ENCODE measurements at places on chromosomes 7 and 10.

DNA sequence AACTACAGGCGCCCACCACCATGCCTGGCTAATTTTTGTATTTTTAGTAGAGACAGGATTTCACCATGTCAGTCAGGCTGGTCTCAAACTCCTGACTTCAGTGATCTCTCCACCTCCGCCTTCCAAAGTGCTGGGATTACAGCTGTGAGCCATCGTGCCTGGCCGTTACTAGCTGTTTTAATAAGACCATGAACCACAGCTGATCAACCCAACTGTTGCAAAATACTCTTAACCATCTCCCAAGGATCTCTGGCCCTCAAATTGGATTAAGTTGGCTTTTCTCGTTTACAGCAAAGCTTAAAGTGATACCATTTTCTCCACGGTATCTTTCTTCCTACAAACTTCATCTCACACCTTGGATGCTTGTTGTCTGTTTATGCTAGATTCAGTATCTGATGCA, 18.3 kb downstream of the ZFAND2A start:
- DNase-seq = no peak

GRCh38 chr7:128831178-128831993, 1.2 kb downstream of the FLNC start:
- no peak for DNase-seq

DNA sequence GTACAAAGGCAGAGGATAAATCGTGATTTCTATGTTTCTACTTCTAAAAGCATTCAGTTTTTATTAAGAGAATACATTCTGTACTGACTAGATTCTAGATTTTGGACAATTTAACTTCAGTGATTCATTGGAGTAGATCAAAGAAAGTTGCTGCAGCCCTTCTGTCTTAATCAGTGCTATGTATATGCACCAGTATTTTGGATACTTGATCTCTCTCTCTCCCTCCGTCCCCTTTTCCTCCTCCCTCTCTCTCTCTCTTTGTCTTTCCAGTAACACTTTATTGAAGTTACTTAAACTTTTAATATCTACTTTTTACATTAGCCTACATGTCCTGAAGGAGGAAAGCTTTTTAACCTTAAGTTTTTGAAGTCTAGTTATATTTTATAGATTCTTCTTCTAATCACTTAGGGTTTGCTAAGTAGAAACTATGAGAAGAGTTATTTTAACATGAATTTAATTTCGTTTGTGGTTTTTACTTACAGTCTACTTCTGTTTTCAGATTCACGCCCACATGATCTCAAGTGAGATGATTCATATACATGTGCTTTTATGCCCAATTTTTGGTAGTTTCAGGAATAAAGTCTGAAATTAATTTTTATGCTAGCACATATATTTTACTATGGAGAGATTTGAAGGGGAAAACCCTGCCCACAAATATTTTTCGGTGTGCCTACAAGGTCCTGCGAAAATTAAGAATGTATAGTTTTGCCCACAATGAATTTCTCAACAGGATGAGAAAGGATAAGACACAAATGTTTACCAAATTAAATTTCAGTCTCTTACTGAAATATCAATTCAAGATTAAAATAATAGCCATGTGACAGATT, 9.1 kb downstream of the MDFIC start:
- DNase-seq = no peak

DNA sequence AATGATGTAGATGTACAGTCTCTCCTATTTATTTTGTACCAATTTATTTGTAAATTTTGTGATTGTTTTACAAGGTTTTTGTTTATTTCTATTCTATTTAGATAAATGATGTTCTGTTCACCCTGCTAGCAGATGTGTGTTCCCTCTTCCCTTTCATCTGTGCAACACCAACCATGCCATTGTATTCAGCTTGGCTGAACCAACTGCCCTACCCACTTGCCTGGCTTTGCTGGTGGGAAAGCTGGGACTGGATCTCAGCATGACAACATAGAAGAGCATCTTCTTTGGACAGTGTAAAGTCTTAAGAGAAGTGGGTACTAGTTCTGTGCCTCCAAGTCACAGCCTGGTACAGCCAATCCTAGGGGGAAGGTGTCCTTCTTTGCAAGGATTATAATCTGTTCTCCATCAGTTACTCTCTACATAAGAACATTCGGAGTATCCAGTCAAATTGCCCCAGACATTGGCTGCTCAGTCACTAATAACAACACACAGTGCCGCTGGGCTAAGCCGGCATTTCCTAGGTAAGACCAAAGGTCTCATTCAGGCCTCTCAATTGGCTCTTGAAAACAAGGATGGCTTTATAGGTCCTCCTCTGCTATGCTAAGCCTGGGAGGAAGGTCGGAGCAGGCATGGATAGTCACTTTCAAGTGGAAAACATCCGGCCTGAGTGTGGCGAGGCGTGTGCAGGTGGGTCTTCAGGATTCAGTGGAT, 109.7 kb downstream of the NT5C2 start:
- DNase-seq = no peak

GRCh38 chr10:36026656-36027390, 384.7 kb upstream of the FZD8 start:
- DNase-seq = peak; percentile 16

DNA sequence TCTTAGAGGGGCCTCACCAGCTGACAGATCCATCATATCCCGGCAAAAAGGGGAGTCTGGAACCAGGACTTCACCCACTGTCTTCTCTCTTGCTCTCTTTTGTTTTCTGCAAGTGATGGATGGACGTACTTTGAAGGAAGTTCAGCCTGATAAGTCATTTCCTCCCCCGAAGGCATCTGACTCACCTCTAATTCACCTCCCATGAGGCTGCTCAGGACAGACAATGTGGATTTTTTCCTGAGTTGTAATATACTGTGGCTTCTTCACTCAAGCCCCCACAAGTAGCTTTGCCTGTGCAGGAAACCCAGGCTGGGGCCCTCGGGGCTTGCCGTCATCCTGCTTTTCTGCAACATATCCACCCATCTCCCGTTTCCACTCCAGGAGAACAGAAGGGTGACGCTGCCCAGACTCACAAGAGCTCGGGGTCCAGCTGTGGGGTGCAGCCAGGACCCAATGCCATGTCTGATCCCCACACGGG, 70.4 kb downstream of the ASB13 start:
- peak; percentile 23 for DNase-seq

DNA sequence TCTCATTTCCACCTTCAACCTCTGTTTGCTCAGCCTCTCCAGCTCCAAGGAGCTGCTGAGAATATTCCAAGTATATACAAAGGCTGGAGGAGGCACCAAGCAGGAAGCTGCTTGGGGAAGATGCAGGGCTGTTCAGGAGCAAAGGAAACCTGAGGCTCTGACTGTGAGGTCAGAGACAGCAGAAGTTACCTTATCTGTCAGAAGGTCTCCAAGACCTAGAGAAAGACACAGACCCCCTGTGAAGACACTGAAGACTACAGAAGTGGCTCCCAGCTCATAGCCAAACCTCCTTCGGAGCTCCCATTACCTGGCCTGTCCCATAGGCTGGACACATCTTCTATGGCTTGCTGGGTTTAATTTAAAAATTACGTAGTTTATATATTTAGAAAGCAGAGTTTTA, 53.2 kb downstream of the PKD1L1 start:
- no peak for DNase-seq

GRCh38 chr7:53209129-53209528, 173.7 kb downstream of the POM121L12 start:
- DNase-seq = no peak

DNA sequence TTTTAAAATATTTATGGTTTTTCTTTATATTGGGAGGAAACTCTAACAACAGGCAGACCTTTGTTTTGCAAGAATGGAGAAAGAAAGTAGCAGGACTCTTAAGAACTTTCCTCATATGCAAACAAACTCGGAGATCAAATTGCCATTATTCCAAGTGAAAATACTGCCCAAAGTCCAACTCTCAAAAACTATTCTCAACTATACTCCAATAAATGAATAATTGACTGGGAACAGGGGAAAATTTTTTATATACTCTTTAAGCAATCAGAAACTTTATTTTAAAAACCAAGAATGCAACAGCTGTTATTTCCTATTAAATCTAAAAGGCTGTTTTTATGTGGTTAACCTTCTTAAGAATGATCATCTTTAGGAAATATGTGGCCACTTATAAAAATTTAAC, 101.9 kb downstream of the COL28A1 start:
- no peak for DNase-seq

- DNase-seq = no peak
Measured at GRCh38 chr10:110802551-110803238, 69.0 kb upstream of the PDCD4 start.

GRCh38 chr10:125160856-125161706, 718 bp upstream of the CTBP2 start:
- peak; percentile 75 for DNase-seq

GRCh38 chr10:131973160-131973951, 8.4 kb downstream of the BNIP3 start:
- no peak for DNase-seq

DNA sequence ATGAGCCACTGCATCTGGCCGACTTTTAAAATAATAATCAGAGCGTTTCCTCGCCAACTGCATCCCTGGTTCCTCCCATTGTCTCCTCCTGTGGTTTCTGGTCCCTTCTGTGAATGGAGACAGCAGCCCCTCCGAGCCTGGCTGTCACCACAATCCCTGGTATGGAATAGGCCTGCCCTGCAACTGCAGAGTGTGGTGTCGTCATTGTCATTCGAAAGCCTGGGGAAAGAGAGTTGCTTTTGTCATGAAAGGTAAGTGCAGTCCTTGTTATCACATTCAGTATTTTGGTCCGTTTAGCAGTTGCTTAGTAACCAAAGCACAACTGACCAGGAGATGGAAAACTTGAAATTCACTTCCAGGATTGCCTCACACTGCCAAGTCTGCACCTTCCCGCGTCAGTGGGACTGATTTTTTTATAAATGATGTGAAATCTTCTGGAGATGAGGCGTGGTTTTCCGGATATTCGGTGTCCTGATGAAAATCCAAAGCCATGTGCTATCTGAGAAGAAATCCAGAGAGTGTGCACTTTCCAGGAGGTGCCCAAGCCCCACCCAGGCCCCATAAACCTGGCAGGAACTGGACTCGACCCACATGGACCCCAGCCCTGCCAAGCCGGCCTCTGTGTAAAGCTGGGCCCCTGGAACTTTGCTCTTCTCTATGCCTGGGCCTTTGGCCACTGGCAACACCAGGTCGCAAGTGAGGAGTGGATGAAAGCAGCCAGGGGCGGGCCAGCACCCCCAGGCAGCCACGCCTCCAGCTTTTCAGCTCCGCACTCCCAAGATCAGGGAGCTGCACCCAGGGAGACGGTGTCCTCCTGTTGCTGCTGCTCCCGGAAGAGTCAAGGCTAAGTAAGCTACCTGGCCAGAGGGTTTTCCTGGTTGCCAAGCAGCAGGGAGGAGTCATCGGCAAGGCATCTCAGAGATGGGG, 133.7 kb upstream of the SH2B2 start:
- no peak for DNase-seq

GRCh38 chr7:52309631-52310030, 725.8 kb upstream of the POM121L12 start:
- DNase-seq = no peak

DNA sequence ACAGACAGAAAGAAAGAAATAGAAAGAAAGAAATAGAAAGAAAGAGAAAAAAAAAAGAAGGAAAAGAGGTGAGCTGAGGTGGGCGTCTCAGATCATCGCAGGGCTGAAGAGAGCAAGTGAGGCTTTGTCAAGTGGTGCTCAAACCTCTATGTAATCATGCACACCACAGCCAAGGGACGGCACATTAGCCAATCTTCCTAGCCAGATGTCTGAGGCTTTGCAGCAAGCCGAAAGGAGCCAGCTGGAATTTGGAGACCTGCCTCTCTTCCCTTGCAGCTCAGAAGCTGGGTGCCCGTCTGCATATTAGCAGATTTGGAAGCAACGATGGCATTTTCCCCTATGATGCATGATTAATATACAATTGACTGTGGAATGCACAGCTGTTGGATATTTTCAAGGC, 52.5 kb downstream of the ADRA2A start:
- no peak for DNase-seq

DNA sequence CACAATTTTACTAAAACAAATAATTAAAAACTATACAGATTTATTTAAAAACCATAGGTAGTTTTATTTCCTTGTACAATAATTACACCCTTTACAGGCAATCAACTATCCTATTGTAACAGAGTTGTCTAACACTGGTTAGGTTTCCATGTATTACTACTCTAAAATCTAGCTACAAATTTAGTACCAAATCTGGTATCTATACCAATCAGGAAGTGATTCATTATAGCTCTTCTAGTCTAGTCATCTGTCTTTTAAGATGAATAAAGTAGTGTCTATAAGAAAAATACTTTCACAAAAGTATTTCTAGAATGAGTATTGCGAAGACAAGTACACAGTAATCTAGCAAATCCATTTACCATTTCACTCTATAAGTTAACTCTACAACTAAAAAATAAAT, 16.9 kb downstream of the ZNF800 start:
- DNase-seq = no peak

- DNase-seq = peak; percentile 67
Measured at GRCh38 chr10:110414548-110415309, 83.0 kb upstream of the DUSP5 start.

DNA sequence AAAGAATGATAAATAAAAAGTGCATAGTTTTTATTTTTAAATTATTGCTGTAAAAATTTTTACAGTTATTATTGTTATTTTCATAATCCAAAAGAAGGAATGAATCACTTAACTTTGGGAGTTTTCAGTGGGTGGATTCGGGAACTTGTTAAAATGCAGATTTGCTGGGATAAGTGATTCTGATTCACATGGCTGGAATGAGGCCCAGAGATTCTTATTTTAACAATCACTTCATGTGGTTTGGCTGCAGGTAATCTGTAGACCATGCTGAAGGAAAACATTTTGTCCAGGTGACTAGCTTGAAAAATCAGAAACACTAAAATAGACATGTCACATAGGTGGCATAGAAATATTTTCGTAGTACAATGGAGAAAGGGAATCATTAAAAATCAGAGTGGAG, 13.9 kb downstream of the CROT start:
- no peak for DNase-seq

GRCh38 chr10:49169776-49170175, 18.4 kb downstream of the TMEM273 start:
- DNase-seq = no peak

- no peak for DNase-seq
Measured at GRCh38 chr10:100653957-100654781, 91.2 kb upstream of the PAX2 start.

GRCh38 chr7:10708447-10708846, 265.2 kb upstream of the PHF14 start:
- DNase-seq = peak; percentile 31

- DNase-seq = no peak
Measured at GRCh38 chr10:20634839-20635238, 262.3 kb downstream of the NEBL start.

- DNase-seq = no peak
Measured at GRCh38 chr7:522071-522950, 2.7 kb upstream of the PDGFA start.

DNA sequence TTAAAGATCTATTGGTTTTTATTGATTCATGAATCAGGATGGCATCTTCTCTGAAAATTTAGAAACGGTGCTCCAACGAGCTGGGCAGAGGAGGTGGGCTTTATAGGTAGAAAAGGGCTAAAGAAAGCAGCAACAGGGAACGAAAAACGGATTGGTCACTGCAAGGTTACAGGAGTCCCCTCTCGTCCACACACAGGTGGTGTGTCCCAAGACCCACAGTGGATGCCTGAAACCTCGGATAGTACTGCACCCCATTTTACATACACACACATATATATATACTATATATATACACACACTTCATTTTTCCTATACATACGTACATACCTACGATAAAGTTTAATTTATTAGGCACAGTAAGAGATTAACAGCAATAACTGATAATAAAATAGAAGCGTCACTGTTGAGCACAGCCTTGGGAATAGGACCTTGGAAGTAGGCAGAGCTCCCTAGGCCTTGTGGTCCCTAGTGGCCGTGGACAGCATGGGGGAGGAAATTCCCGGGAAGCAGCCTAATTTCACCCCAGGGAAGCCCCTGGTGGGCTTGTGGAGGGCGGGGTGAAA, 737 bp upstream of the NUB1 start:
- DNase-seq = no peak

GRCh38 chr7:30901856-30902255, 9.8 kb upstream of the AQP1 start:
- no peak for DNase-seq

All from NCI-H460 (cell line).